Activated naive CD4-positive, alpha-beta T cell treated with anti-CD3 and anti-CD28 coated beads for 36 hours (primary cell): ENCODE measurements at places on chromosomes 7 and 10. TPM values are rescaled to one million over a fixed set of nuclear protein-coding genes. Genes with fewer than 3 reads are reported as not detected.

- H3K27ac ChIP-seq: no peak overlapping the region
- no peak overlapping the region for H3K4me3 ChIP-seq
- DNase-seq: no peak
- no peaks in the 10 kb centered on the region for H3K36me3 ChIP-seq
- no peaks in the 10 kb centered on the region for H3K4me1 ChIP-seq
These were observed 71.1 kb upstream of the INSYN2A start for GRCh38 chr10:127267442-127267841.

DNA sequence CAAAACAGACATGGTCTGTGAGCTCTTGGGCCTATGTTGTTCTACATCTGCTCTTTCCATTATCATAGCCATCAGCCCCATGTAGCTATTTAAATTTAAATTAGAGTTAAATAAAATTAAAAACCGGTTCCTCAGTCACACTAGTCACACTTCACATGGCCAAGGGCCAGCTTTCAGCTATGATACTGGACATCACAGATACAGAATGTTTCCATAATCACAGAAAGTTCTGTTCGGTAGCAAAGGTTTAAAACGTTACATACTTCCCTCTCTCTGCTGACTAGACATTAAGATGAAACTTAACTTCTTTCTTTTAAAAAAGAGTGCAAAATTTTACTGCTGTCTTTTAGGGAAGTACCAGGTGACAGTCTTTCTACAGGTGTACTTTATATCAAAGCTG, 43.0 kb downstream of the SRPK2 start:
- DNase-seq: no peak
- no peak overlapping the region for H3K4me3 ChIP-seq
- peaks cover 62% of the 10 kb centered on the region for H3K4me1 ChIP-seq
- H3K27me3 ChIP-seq: no peaks in the 10 kb centered on the region
- H3K27ac ChIP-seq: peak overlapping the region; percentile 74
- H3K36me3 ChIP-seq: no peaks in the 10 kb centered on the region

DNA sequence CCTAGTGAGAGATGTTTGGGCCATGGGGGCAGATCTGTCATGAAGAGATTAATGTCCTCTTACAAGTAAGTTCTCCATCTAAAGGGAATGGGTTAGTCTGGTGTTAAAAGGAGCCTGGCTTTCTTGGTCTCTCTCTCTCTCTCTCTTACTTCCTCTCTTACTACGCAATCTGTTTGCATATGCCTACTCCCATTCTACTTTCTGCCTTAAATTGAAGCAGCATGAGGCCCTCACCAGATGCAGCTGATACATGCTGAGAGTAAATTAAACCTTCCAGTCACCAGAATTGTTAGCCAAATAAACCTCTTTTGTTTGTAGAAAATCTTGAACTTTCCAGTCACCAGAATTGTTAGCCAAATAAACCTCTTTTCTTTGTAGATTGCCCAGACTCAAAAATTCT, 884.1 kb downstream of the NRG3 start:
- no peak for DNase-seq
- H3K4me1 ChIP-seq: no peaks in the 10 kb centered on the region
- no peaks in the 10 kb centered on the region for H3K27me3 ChIP-seq
- no peak overlapping the region for H3K27ac ChIP-seq

The NOS3 gene
- total RNA-seq: 7.1 TPM

GRCh38 chr7:92058899-92059298, 75.4 kb downstream of the CYP51A1 start:
- no peak for DNase-seq
- H3K4me3 ChIP-seq: no peak overlapping the region
- H3K27me3 ChIP-seq: no peaks in the 10 kb centered on the region
- peaks cover 2% of the 10 kb centered on the region for H3K36me3 ChIP-seq
- peaks cover 17% of the 10 kb centered on the region for H3K4me1 ChIP-seq
- H3K27ac ChIP-seq: no peak overlapping the region

- no peaks in the 10 kb centered on the region for H3K27me3 ChIP-seq
- peaks cover 11% of the 10 kb centered on the region for H3K4me1 ChIP-seq
- peaks cover 4% of the 10 kb centered on the region for H3K36me3 ChIP-seq
These were observed 8.9 kb upstream of the CUBN start for GRCh38 chr10:17138460-17139042.

The PNLIPRP1 gene
- not detected for total RNA-seq

GRCh38 chr10:4242561-4243035, 457.6 kb upstream of the KLF6 start:
- peaks cover 2% of the 10 kb centered on the region for H3K27me3 ChIP-seq
- no peak overlapping the region for H3K27ac ChIP-seq
- no peak overlapping the region for H3K4me3 ChIP-seq
- peaks cover 34% of the 10 kb centered on the region for H3K4me1 ChIP-seq
- H3K36me3 ChIP-seq: no peaks in the 10 kb centered on the region
- no peak for DNase-seq

DNA sequence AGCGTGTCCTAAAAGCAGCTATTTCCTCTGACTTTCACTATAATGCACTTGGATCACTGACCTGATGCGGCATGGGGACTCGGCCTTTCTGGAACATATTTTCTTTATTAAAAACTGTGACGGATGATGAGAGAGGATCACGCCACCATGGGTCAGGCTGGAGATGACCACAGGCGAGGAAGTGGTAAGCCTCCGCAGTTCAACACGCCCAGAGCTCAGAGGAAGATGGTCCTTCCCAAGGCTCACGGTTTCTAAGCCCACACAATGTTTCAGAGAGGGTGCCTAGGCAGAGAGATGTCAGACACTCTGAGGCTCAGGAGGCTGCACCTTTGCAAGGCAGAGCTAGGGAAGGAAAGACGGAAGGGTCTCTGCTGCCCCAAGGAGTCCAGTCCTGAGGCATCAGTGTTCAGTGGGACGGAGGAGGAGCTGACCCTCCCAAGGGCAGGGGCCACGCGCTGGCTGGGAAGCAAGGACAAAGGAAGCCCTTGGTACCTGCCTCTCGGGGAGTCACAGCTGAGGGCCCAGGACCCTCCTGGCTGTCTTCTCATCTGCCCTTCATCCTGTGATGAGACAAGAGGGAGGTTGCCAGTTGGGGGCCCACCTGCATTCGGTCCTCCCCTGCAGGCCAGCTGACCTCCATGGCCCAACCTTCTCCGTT, 9.5 kb downstream of the CHST15 start:
- no peak overlapping the region for H3K4me3 ChIP-seq
- peaks cover 6% of the 10 kb centered on the region for H3K27me3 ChIP-seq
- DNase-seq: no peak
- no peak overlapping the region for H3K27ac ChIP-seq
- no peaks in the 10 kb centered on the region for H3K36me3 ChIP-seq

- no peaks in the 10 kb centered on the region for H3K36me3 ChIP-seq
- peaks cover 2% of the 10 kb centered on the region for H3K4me1 ChIP-seq
- no peak for DNase-seq
- no peak overlapping the region for H3K4me3 ChIP-seq
- H3K27me3 ChIP-seq: no peaks in the 10 kb centered on the region
- H3K27ac ChIP-seq: no peak overlapping the region
These were observed 100.3 kb downstream of the FAS start for GRCh38 chr10:89090756-89091445.

The HOXA10 gene
- not detected for total RNA-seq

- H3K4me1 ChIP-seq: no peaks in the 10 kb centered on the region
- H3K4me3 ChIP-seq: no peak overlapping the region
- no peak for DNase-seq
- peaks cover 15% of the 10 kb centered on the region for H3K27me3 ChIP-seq
- no peaks in the 10 kb centered on the region for H3K36me3 ChIP-seq
- H3K27ac ChIP-seq: no peak overlapping the region
These were observed 155.0 kb downstream of the STK31 start for GRCh38 chr7:23864973-23865372.

DNA sequence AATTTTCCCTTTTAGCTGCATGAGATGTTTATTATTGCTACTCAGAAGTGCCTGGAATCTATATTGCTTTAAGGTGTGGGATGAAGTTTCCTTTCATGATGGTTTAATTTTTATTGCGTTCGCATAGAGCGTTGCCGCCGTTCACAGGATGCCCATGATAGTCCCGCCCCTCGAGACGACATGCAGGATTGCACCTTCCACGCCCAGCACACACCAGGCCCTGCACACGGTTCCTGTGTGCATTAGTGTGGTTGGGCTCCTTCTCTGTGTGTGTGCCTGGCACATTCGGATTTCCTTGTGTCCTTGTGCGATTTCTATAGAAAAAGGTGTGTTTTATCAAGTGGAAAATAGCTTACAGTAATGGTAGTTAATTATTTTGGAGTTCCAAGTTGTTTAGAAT, 42.1 kb downstream of the MGMT start:
- H3K27ac ChIP-seq: no peak overlapping the region
- no peaks in the 10 kb centered on the region for H3K27me3 ChIP-seq
- H3K4me1 ChIP-seq: peaks cover 9% of the 10 kb centered on the region
- no peak overlapping the region for H3K4me3 ChIP-seq
- H3K36me3 ChIP-seq: peaks cover 36% of the 10 kb centered on the region

DNA sequence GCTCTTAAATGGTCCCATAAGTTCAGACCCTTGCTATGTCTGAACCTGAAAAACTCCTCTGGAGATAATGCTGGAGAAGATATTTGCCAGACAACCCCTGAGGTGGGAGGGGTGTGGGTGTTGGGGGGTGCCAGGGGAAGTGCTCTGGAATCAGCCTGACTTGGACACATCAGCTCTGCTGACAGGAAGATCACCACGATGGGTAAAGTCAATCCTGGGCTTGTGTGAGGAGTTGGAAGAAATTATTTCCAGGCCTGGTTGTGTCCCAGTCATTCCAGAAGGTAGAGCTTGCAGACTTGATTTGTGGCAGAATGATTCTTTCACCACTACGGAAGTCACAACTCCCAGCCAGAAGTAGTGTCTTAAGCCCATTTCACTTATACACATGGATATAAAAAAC, 60.3 kb upstream of the UNC5B start:
- H3K4me1 ChIP-seq: no peaks in the 10 kb centered on the region
- H3K4me3 ChIP-seq: no peak overlapping the region
- no peak for DNase-seq
- no peaks in the 10 kb centered on the region for H3K27me3 ChIP-seq
- no peak overlapping the region for H3K27ac ChIP-seq

The STEAP2 gene
- not detected for total RNA-seq

DNA sequence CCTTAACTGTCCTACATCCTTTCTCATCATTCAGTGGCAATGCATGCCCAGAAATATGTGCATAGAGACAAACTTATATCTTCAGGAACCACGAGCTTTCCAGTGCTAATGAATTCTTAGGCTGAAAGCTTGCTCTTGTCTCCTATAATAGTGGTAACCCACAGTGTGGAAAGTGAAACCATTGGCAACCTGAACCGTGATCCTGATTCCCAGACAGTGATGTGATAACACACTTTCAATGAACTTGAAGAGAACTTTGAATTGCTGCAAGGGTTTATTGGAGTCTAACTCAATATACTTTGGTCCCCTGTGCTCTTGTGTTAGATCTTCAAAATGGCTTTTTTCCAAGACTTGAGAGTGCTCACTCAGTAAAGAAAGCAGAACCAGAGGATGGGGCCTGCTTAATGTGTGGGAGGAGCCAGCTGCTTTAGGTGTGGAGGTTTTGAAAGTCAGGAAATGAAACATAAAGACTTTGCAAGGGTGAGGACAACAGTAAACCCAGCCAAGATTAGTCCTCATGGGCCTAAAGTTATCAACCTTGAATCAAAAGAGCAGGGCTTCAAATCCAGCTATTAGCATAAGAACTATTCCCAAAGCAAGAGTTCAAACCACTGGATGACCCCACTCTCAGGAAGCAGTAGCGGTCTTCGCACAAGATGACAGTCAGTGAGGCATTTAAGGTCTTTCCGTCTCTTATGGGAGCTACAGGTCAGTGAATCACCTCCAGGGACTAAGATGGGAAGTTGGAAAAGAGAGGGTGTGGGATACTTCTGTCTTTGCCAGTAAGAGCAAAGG, 332.4 kb upstream of the NRP1 start:
- H3K36me3 ChIP-seq: no peaks in the 10 kb centered on the region
- no peak overlapping the region for H3K4me3 ChIP-seq
- H3K27me3 ChIP-seq: peaks cover 9% of the 10 kb centered on the region
- H3K4me1 ChIP-seq: peaks cover 4% of the 10 kb centered on the region
- no peak for DNase-seq

- peak; percentile 63 for DNase-seq
- no peak overlapping the region for H3K4me3 ChIP-seq
- H3K36me3 ChIP-seq: peaks cover 67% of the 10 kb centered on the region
- H3K27ac ChIP-seq: no peak overlapping the region
- H3K4me1 ChIP-seq: peaks cover 35% of the 10 kb centered on the region
These were observed 171.4 kb downstream of the SFMBT2 start for GRCh38 chr10:7239312-7239985.

DNA sequence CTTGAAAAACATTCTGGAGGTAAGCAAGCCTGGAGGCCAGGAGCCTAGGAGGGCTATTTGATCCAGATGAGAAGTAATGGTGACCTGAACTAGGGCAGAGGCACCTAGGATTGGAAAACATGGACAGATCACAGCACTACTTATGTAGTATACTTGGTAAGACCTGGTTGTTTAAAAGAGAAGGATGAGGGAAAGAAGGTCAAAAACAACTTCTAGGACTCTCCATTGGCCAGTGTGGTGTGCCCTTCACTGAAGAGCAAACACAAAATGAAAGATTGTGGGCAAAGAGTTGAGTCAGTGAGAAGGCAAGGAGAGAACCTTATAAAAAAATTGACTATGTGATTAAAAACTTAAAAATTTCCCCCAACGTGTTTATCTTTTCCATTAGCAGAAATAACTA, 14.3 kb downstream of the ANKRD1 start:
- no peaks in the 10 kb centered on the region for H3K27me3 ChIP-seq
- peaks cover 18% of the 10 kb centered on the region for H3K4me1 ChIP-seq
- no peak overlapping the region for H3K4me3 ChIP-seq
- no peak for DNase-seq

- no peak for DNase-seq
- no peak overlapping the region for H3K27ac ChIP-seq
- H3K36me3 ChIP-seq: no peaks in the 10 kb centered on the region
- H3K27me3 ChIP-seq: no peaks in the 10 kb centered on the region
- H3K4me1 ChIP-seq: no peaks in the 10 kb centered on the region
These were observed 778.8 kb downstream of the LRMDA start for GRCh38 chr10:76210211-76210610.

DNA sequence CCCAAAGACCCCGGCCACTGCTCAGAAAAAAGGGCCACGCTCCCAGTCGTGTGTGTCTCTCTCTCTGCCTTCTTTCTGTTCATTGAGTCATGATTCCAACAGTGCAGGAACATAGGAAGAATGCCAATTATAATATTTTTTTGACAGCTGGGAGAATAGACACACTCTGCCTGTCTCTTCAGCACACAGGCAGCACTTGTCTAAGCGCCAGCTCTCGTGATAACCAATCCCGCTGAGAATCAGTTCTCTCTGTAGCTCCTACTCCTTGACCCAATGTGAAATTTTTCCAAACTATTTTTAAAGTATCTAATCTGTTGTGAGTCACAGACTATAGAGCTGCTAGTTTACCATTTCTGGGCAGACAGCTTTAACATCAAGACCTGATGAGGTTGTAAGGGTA, 145.7 kb upstream of the RHEB start:
- DNase-seq: no peak
- peaks cover 2% of the 10 kb centered on the region for H3K4me1 ChIP-seq
- H3K36me3 ChIP-seq: peaks cover 24% of the 10 kb centered on the region
